ENCODE measurements at places on chromosomes 2 and 18. TPM values are rescaled to one million over a fixed set of nuclear protein-coding genes. Genes with fewer than 3 reads are reported as not detected.

NCKAP5 gene
- total RNA-seq: 1.3 TPM

RFX8 gene
- 0.52 TPM for total RNA-seq

SP5 gene
- 0.28 TPM for total RNA-seq

CASP10 gene
- 6.0 TPM for total RNA-seq

LRATD1 gene
- 4.3 TPM for total RNA-seq

DNA sequence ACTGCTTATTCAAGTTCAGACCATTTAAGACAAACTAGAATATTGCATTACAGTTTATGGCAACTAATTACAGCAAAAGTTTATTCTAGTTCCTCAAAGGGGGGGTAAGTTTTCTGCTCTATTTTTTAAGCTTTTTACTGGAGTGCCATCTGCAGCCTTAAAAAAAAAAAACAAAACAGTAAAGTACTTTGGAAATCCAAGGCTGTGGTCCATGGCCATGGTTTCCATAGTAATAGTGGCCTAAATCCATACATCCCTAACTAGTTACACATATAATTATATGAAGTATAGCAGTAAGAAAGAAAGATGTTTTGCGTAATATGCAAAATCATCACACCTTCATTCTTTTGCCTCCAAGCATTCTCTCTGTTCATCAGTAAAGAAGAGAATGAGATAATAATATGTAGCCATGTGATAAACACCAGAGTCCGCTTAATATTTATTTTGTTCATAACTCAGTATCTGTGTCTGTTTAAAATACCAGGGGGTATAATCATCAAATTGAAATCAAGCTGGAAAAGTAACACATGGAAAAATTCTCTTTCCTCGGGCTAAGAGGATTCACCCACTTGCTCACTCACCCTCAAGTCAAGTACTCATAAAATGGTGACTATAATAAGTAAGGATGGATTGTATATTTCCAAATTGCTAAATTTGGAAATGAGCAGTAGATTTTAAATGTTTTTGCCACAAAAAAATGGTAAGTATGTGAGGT, 301.1 kb upstream of the RND3 start:
- no peak for DNase-seq
- H3K36me3 ChIP-seq: no peaks in the 10 kb centered on the region
- no peak overlapping the region for H3K4me3 ChIP-seq
- H3K27me3 ChIP-seq: no peaks in the 10 kb centered on the region
- H3K4me1 ChIP-seq: no peaks in the 10 kb centered on the region
- H3K27ac ChIP-seq: no peak overlapping the region

DNA sequence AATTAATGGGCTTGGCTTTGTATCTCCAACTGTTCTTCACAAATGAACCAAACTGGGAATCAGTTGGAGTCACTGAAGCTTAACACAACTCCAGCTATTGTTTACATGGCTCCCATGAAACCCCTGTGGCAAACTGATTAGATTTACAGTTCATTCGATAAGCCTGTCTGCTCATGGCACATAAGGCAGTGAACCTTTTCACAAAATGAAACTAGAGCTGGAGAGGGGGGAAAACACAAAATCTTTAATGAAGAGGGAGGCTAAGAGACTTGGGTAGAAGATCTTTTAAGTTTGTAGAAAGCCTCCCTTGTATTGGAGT, 11.6 kb upstream of the ITGA6 start:
- H3K27me3 ChIP-seq: no peaks in the 10 kb centered on the region
- no peaks in the 10 kb centered on the region for H3K36me3 ChIP-seq
- no peak for DNase-seq
- no peak overlapping the region for H3K4me3 ChIP-seq

DNA sequence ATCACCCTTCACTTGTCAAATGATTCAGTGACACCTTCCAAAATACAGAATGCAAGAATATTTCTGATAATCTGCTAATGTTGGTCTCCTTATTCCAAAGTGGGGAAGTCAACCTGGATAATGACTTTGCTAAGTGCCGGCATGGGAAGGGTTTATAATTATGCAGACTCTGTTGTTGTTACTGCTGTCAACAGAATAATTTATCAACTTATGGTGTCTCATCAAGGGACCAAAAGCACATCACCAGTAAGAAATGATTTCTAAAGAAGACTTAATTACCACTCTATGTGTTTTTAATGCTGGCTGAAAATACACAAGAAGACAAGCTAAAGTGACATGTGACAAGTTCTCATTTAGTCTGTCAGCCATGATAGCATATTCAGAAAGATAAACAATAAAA, 115.6 kb upstream of the TMEM200C start:
- H3K36me3 ChIP-seq: no peaks in the 10 kb centered on the region
- H3K27ac ChIP-seq: no peak overlapping the region
- DNase-seq: no peak
- H3K4me1 ChIP-seq: no peaks in the 10 kb centered on the region

Measured in pancreas (tissue), 10 donors.